Inflammatory macrophage treated with lipopolysaccharide for 1 hour (primary cell): ENCODE measurements at places on chromosomes 2 and 18.

DNA sequence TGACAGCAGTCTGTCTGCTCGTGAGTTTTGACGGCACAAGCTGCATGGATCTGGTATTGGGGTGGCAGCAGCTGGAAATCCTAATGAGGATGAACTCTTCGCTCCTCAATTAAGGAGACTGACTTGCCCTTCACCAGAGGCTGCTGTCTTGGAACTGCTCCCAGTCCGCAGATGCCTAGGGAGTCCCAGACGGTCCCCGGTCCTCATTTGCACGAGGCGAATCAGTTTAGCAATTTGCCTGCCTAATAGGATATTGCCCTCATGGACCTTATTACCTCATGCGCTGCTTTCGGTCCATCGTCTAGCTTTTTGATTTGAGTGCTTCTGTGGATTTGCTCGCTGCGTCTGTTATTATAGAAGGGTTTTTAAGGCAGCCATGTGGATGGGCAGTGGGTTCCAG lies 40.6 kb downstream of the ASAP2 start:
- no peak for DNase-seq

DNA sequence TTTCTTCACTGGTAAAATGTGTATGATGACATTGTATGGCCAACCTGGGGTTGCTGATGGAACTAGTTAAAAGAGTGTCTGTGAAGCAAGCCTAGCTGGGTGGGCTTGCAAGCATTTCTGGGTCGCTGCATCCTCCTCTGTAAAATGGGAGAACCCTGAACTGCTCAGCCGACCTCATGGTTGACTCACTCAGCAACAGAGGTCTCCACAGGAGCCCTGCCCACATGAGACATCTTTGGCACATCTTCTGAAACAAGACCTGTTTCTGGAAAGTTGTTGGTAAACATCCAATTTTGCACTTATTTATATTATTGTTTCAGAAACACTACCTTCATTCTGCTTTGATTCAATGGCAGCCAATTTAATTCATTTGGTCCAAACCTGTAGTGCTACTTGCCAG lies 52.6 kb downstream of the BCL11A start:
- no peak for DNase-seq

DNA sequence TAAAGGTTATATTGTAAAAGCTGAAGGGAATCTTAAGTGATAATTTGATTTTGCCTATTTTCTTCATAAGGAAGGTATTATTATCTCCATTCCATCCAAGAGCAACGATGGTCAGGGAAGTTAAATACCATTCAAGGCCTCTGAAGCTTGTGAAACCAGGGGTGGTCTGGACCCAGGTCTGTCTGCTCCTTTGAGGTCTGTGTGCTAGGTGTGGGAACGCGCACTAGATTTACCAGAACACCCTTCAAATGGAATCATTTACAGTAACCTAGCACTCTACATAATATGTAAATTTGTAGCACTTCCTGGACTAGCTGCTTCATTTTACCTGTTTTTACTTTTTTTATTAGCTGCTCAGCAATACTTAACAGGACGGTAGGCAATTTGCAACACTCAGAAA lies 6.4 kb upstream of the TRIB2 start:
- DNase-seq: no peak

DNA sequence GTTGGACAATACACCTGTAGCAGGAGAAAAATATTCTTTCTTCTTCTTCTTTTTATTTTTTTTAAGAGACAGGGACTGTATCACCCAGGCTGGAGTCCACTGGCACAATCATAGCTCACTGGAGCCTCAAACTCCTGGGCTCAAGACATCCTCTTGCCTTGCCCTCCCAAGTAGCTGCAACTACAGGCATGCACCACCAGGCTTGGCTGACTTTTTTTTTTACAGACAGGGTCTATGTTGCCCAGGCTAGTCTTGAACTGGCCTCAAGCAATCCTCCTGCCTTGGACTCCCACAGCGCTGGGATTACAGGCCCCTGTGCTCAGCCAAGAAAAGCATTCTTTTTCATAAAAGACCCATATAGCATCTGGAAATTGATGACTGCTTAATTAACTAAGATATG lies 17.1 kb upstream of the ARHGAP28 start:
- no peak for DNase-seq

DNA sequence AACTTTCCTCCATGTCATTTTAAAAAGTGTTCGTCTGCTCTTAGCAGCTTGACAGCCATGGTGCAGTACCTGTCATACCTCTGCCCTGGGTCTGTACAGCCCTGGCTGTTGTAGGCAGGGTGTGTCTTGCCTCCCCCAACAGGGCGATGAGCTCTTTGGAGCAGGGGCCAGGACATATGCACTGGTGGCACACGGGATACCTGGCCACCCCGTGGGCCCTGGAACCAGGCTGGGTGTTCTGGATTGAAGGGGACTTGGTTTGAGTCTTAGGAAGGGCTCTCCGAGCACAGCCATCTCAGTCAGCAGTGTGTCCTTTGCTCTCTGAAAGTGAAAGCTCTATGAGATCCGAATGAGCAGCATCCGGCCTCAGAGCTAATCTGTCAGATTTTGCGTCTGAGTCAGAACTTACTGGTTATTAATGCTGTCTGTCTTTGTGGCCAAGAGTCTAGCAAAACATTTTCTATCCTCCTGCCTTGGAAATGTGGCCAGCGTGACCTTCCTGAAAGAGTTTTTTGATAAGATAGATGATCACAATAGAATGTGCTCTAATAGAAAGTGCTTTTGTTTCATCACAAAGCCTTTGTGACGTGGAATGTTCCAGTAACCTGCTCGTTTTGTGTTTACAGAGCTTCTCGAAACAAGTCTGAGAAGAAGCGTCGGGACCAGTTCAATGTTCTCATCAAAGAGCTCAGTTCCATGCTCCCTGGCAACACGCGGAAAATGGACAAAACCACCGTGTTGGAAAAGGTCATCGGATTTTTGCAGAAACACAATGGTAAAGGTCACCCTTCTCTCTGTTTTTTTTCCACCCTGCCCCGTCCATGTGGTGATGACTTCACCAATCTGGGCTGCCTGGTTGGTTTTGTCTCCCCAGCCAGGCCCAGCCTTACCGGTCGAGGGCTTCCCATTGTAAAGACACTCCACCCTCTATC lies 77.3 kb upstream of the RPL31 start:
- no peak for DNase-seq

DNA sequence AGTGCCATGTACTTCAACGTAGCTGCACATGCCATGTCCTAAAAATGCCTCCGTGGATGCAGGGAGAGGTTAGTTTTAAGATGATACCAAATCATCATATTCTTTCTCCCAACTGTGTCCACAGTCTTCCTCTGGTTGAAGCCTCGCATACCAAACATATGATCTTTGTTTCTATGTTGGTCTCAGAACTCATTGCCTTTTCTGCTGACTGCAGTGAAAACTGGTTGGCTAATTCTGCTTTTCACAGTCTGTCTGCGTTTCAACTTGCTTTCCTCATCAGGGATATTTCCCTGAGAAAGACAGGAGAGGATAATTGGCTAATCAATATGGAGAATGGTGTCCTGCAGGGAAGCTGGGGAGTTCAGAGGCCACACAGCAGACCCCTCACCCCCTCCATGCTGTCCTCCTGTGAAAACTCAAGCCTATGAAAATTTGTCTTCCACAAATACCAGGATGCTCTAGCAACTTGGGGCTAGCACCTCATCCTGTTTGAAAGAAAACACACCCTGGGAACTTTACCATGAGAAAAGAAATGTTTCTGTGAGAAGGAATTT lies 192.2 kb upstream of the PXDN start:
- DNase-seq: no peak

- DNase-seq: no peak
Measured at GRCh38 chr2:238159071-238159539, 335 bp downstream of the ERFE start.

GRCh38 chr2:105625632-105626031 lies 119.1 kb upstream of the NCK2 start:
- no peak for DNase-seq

DNA sequence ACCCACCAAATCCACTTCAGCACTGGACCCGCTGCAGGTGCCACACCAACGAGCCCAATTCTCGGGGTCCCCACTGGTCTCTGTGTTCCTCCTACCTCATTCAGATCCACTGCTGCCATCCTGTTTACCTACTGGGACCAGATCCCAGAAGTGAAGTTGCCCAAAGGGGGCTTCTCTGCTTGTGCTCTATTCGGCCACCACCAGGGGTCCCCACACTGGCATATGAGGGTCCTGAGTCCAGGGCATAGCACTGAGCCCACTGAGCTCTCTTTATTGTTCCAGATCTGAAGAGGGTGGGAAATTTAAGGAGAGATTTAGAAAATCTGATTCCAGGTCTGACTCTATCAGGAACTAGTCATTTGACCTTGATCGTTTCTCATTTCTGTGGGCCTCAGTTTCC lies 2.4 kb downstream of the GPR45 start:
- DNase-seq: no peak

- no peak for DNase-seq
Measured at GRCh38 chr2:35864141-35864540, 491.4 kb upstream of the CRIM1 start.

DNA sequence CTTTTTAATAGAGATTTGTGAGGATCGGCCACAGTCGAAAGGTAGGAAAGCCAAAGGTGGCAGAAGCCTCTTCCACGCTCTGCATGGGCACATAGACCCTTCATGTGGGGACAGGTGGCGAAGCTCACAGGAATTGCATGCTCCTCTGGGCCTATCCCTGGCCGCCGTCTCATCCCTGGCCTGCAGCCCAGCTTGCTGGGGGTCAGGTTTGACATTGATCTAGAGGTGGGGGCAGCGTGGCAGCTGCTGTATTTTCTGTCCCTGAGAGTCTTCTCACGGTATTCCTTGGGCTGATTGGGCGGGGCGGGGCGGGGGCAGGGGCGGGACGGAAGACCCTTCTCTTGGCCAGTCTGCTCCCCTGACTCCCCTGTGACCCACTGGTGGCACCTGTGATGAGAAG lies 48.9 kb downstream of the STK25 start:
- no peak for DNase-seq

- DNase-seq: no peak
Measured at GRCh38 chr2:209460151-209460761, 36.4 kb downstream of the MAP2 start.

DNA sequence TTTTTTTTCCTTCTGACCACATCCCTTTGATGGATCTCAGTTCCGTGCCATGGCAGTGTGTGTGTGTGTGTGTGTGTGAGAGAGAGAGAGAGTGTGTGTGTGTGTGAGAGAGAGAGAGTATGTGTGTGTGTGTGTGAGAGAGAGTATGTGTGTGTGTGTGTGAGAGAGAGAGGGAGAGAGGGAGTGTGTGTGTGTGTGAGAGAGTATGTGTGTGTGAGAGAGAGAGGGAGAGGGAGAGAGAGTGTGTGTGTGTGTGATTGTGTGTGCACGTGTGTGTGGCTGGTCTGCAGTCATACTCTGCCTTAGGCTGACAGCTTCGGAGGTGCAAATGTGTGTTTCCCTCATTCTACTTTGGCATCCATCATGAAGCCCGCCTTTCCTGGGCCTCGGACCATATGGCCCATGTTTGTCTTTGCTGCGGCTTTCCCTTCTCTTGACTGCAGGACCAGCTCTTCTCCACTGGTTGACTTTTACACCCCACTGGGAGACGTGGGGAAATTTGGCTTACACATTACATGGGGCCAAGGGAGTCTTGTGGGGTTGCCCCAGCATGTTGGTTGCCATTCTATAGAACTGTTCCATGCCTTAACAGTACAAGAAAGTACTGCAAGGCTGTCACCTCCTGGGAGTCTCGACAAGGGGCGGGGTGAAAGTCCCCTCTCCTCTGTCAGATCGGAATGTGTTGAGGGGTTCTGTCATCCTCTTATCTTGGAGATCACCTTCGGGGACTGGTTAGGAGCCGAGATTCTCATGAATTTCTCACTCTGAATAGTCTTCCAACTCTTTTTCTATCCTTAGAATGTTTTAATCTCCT lies 21.6 kb downstream of the TSN start:
- no peak for DNase-seq

GRCh38 chr18:59514203-59514602 lies 155.1 kb upstream of the LMAN1 start:
- DNase-seq: no peak

GRCh38 chr2:193868833-193869232 lies 1674.1 kb upstream of the TMEFF2 start:
- no peak for DNase-seq

DNA sequence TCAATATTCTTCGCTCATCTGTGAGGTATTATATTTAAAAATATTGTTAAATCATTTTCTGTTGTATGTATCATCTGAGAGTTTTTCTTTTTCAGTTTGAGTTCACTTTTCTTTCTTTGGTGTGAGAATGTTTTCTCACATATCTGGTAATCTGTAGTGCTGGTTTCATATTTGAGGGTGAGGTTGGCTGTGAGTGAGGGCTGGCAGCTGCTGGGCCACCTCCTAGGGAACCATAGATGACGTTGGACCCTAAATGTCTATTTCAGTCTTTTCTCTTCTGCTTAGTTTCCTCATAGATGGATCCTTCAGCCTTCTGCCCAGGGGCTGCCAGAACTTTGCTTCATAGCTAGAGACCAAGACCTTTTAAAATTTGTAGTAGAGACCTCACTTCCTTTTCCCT lies 33.5 kb downstream of the MGAT5 start:
- DNase-seq: no peak

- DNase-seq: no peak
Measured at GRCh38 chr2:96374211-96374951, 38.8 kb downstream of the NCAPH start.

DNA sequence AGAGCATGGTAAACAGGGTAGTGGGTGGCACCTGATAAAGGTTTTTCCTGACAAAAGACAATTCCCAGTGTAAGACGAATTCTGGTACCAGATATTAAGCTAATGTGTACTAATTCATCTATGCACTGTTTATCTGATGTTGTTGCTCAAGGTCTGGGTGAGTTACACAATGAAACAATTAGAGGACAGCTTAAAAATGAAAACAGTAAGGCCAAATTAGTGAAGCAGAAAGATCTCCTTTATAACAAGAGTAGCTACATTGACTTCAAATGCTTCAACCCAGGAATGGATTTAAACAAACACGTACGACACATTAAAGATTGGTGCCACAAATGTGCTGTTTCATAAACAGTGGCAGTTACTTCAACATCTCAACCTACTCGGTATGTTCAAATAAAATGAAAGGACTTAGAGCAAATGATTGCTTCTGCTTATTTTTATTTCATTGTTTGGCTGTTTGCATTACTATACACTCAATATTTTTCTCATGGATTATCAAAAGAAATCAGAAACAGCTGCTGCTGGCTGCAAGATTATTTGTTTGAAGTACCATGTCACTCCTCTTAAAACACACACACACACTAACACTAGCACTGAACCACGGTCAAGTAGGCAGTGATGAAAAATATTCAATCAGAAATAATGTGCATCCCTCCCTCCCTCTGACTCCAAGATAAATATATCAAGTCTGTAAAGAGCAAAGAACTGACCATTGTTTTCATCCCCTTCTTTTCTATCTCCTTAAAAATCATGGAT lies 94.4 kb upstream of the RND3 start:
- no peak for DNase-seq

DNA sequence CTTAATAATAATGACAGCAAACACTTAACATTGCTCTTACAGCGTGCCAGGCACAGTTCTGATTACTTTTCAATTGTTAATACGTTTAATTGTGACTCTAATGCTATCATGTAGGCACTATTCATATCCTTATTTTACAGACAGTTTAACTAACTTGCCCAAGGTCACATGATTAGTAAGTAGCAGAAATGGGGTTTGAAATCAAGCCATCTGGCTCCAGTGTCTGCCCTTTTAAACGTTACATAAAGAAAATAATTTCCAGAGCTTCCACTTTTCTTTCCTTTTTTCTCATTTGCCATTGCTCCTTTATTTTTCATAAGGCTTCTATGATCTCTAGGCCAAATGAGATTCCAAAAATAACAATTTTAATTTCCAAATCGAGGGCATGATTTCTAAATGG lies 50.6 kb upstream of the IKZF2 start:
- DNase-seq: no peak
